ENCODE measurements at places on chromosomes 7 and 10.

- DNase-seq = no peak
These were observed 22.0 kb downstream of the PRTFDC1 start for GRCh38 chr10:24930427-24930826.

- DNase-seq = no peak
These were observed 11.8 kb downstream of the PKD2L1 start for GRCh38 chr10:100318207-100318606.

DNA sequence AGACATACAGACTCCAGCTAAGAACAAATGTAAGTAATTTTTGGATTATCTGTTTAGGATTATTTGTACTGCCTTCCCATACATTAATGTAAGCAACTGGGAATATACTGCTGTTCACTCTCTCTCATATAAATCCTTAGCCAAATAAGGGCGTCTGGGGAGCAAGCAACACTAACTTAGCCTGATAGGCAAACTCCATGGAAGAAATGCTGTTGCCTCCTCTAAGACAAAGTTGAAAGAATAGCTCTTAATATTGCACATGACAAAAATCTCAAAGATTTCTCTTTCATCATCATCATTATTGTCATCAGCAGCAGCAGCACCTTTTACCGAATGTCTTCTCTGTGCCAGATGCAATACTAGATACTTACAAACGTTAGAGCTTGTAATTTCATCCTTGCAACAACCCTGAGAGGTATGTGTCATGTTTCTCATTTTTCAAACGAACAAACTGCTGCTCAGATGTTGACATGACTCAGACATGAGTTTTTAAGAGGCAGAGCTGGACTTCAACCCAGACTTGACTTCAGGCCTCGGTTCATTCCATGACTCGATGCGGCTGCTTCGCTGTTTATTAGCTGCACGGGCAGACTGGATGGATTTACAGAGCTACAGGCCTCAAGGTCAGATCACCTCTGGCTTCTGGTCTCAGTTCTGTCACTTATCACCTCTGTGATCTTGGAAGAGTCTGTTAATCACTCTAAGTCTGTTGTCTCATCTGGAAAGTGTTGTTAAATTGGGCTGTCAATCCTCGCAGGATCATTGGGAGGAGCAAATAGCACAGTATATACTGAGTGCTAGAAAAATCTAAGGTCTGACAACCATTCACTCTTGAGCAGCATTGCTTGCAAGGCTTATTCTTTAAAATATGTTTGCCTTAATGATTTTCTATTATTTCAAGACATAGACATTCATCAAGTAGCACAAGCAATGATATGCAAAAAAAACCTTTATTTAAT lies 126.3 kb upstream of the CELF2 start:
- DNase-seq = peak; percentile 65

GRCh38 chr7:92881091-92881485 lies 44.7 kb upstream of the CDK6 start:
- no peak for DNase-seq

- no peak for DNase-seq
These were observed 241.3 kb downstream of the EMX2 start for GRCh38 chr10:117783698-117784395.

DNA sequence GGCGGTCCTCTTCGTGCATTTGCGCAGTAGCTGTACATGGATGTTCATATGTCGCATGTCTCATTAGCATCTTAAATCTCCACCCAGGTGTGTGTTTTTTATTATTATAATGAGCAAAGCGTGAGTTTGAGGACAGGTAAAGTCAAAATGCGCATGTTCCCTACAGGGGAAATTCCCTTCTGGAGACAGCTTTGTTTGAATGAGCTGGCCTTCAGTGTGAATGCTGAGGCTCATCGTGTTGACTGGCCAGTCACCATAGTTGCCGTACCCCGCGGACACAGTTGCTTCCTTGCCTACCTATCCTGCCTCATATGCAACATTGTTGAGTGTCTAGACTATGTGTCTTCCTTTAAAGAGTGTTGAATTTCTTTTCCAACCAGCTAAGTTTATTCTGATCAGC lies 13.6 kb downstream of the LYZL1 start:
- DNase-seq = no peak

- DNase-seq = no peak
These were observed 14.5 kb upstream of the FBXW4 start for GRCh38 chr10:101709359-101710058.

- DNase-seq = no peak
These were observed 89.6 kb downstream of the ELAPOR2 start for GRCh38 chr7:86969865-86970264.

- no peak for DNase-seq
These were observed 144.5 kb upstream of the ASAH2 start for GRCh38 chr10:50395851-50396250.

GRCh38 chr7:70808876-70809275 lies 323.1 kb upstream of the GALNT17 start:
- DNase-seq = no peak

DNA sequence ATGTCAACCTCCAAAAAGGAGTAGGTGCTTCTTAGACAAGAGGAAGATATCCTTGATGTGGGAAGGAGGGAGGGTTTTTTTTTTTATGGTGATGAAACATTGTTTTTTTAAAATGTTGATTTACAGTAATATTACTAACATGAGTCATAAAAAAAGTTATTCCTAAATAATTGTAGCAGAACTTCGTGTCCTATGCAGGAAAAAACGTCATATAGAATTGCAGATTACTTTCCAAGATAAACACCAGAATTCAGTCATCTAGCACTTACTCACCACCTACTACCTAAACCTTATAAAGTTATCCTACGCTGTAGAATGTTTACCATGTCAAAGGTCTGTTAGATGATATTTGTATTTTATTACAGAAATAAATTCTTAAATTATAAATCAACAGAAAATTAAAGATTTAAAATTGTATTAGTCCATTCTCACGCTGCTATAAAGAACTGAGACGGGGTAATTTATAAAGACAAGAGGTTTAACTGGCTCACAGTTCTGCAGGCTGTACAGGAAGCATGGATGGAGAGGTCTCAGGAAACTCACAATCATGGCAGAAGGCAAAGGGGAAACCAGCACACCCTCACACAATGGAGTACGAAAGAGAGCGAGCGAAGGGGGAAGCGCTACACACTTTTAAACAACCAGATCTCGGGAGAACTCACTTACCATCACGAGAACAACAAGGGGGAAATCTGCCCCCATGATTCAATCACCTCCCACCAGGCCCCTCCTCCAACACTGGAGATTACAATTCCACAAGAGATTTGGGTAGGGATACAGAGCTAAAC lies 105.2 kb upstream of the NEBL start:
- peak; percentile 43 for DNase-seq

GRCh38 chr10:7301006-7301778 lies 109.6 kb downstream of the SFMBT2 start:
- DNase-seq = no peak

- DNase-seq = peak; percentile 61
These were observed 10.4 kb downstream of the HTR7 start for GRCh38 chr10:90847436-90847835.

- DNase-seq = no peak
These were observed 50.0 kb downstream of the NPY start for GRCh38 chr7:24334012-24334411.

DNA sequence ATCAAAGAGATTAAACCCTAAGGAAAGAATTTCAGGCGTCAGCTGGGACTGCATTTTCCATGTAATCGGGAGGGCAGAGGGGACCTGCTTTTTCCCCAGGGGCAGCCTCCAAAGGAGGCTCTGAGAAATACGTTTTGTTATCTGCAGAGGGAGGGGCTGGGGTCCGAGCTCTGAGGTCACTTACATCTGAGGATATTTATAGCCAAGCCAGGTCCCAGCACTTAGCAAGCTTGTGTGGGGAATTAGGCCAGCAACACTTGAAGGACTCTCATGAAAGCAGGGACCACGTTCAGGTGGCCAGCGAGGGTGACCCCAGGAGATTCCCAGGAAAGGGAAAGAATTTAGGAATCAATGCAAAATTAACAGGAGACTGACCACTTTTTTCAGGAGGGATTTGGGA lies 20.6 kb upstream of the GDI2 start:
- DNase-seq = no peak

- no peak for DNase-seq
These were observed 343.6 kb upstream of the MGMT start for GRCh38 chr10:129123428-129123827.

GRCh38 chr10:80829562-80829961 lies 291.9 kb downstream of the SH2D4B start:
- DNase-seq = no peak

DNA sequence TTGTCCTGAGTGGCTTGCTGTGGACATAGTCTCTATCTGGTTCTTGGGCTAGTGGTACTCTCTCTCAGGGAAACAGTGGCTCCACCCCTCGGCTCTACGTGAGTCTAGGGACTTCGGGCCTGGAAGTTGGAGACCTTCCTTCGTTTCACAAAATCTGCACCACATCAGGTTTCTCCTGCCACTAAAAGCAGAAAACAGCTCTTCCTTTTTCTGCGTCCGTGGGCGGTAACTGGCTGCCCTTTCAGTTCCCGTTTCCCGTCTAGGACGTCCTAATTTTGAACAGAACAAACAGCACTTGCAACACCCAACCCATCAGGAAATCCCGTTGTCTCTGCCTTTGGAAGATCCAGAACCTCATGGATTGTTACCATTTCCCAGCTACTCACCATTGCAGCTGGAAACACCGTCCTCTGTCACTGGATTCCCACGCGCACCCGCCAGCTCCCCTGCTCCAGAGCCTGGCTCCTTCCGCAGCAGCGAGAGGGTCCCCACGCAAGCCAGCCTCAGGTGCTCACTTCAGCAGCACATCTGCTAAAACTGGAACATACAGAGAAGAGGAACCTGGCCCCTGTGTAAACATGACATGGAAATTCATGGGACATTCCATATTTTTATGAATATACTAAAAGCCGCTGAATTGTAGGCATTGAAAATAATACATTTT lies 311.4 kb upstream of the AKR1E2 start:
- no peak for DNase-seq

GRCh38 chr10:130935128-130935439 lies 376.4 kb downstream of the TCERG1L start:
- DNase-seq = no peak

GRCh38 chr7:100722480-100723212 lies 2.4 kb downstream of the EPO start:
- DNase-seq = no peak

DNA sequence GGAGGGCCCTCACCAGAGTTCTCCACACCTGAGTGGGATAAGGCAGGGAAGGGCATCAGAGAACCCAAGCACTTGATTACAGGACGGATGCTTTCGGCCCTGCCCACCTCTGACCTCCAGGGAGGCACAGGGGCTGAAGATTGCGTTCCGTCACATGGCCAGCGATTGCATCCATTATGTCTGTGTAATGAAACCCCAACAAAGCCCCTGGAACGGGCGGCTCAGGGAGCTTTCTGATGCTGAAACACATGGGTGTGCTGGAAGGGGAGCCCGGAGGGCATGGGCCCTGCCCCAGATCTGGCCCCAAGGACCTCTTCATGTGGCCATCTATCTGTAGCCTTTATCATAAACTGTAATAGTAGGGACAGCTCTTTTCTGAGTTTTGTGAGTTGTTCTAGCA lies 117.2 kb downstream of the PTPN20 start:
- no peak for DNase-seq

DNA sequence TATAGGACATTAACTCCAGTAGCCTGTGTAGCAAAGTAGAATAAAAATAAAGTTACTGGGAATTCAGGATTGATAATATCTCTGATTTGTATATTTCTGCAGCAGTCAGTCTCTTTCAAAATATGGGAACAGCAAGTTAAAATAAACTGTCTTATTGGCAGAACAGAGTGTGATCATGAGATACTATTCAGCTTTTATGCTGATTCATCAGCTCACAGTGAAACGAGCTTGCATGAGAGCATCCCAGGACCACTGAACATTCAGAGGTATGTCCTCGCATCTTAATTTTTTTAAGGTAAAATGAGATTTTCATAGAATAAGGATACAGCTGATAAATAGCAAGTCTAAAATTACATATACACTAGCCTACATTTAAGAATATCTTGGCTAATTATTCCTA lies 282.5 kb upstream of the MYO3A start:
- DNase-seq = no peak

- DNase-seq = no peak
These were observed 10.5 kb downstream of the PPP3CB start for GRCh38 chr10:73485320-73485719.

- no peak for DNase-seq
These were observed 21.1 kb upstream of the UNCX start for GRCh38 chr7:1211611-1212010.

DNA sequence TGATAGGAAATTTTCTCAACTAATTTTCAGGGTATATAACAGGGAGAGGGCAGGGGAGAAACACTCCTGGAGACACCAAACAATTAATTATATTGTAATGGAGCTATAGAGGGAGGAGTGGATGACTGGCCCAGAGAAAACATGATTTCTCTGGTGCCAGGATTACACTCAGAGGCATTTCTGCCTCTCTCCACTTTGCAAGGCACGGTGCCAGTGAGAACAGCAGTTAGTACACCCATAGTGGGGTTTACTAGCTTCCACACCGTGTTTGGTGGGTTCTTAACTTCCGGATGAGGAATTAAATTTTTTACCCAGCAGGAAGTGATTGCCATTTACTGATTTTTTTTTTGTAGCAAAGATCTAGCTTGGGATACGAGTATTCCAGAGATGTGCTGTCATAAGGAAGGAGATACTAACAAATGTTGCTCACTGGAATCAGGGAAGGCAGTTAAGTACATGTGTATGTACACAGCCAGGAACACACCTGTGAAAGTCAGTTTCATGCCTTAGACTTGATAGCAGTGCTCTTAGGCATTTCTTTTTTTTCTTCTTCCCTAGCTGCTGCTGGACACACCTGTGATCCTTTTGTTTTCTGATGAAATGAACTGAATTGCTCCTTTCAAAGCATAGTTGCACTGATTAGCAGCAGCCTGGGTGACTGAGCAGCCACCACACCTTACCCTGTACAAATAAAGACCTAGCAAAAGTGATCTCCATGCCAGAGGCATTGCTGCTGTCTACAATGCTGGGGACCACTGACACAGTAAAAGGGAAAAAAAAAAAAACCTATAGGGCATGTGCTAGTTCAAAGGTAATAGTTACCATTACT lies 58.1 kb downstream of the POLL start:
- no peak for DNase-seq

GRCh38 chr7:120180221-120180620 lies 92.8 kb upstream of the KCND2 start:
- DNase-seq = no peak

DNA sequence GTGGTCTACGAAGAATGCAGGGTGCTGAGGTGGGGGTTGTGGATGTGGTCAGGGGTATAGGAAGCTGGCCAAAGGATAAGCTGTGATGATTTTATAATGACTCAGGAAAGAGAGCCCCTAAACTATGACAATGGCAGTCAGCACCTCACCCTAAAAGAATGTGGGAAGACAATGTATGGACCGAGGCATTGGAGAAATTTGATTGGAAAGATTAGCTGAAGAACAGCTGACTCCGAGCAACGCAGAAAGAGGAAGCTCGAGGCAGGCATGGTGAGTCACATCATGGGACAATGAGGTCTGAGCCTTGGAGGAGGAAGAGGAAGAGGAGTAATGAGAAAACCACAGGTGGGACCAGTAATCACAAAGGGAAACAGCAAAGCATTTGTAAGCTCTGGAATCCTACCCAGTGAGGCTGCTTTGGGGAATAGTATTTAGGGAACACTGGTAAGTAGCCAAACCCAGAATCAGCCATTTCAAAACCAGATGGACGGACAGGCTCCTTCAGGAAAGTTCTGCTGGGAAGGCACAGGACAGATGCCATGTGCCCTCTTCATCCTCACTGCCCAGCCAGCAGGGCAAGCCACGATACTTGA lies 295.4 kb downstream of the PRPF18 start:
- DNase-seq = peak; percentile 95
